SW480 (cell line): ENCODE measurements at places on chromosomes 7 and 10.

GRCh38 chr10:74047304-74047703 lies 49.4 kb downstream of the VCL start:
- DNase-seq = no peak

DNA sequence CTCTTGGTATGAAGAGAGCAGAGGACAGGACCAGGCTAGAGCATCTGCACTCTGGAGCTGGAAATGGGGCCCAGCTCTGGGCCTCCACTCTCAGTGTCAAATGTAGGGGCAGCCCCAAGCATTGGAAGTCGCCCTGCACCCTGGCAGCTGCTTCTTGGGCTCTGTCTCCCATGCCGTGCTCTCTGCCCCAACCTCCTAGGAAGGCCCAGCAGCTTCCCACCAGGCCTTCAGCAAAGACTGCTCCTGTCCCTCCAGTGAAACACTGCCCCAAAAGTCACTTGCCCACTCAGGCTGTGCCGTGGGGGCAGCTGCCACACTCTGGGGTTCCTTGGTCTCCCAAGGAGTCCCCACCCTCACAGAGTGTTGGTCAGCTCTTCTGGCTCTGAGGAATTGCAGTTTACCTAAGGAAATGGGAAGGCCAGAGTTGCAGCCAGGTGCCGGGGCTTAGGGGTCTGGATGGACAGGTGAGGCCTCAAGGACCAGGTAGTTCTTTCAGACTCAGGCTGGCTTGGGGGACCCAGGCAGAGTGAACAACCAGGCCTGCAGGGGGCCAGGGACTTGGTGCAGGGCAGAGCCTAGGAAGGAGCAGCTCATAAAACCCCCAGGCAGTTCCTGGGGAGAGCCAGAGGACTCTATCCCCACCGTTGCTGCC lies 9.4 kb upstream of the OPN4 start:
- no peak for DNase-seq

GRCh38 chr7:613442-614140 lies 93.9 kb upstream of the PDGFA start:
- no peak for DNase-seq

GRCh38 chr10:127017541-127018297 lies 112.5 kb downstream of the DOCK1 start:
- DNase-seq = peak; percentile 88

GRCh38 chr7:131900785-131901287 lies 344.4 kb upstream of the PODXL start:
- no peak for DNase-seq

DNA sequence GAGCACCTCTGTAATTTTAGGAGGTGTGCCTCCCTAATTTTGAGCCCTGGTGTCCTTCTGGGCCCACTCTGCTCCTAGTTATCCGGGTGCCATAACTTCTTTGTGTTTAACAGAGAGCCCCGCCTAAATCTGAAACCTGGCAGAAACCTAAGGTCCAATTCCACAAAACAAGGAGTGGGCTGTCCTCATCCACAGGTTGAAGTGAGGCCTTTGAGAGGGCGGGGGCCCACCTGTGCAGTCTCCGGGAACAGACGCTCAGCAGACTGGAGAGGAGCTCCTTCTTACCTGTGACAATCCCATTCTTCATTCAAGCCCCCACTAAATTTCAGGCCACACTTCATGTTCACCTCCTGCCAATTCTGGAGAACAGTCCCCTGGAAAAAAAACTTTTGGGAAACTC lies 10.9 kb downstream of the TMEM72 start:
- DNase-seq = no peak

DNA sequence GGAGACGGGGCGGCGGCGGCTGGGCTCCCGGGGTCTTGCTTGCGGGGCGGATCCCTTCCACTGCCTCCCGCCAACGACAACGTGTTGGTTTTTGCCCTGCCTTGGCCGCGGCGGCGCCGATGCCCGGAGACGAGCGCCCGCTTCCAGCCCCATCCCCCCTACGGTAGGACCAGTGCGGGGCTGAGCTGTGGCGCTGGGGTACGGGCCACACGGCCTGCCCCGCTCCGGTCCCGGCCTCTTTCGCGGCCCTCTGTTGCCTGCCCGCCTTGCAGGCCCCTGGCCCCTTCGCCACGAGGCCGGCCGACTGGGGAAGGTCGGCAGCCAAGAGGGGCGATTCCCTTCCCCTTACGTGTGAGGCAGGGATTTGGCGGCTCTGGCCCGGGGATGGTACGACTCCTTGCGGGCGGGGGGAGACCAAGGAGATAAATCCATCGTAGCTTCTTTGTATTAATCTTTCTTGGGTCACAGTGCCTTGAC lies 488 bp downstream of the EIF4H start:
- DNase-seq = peak; percentile 35

GRCh38 chr10:70462349-70462984 lies 16.1 kb upstream of the PALD1 start:
- peak; percentile 38 for DNase-seq

GRCh38 chr7:945556-946255 lies 8.8 kb downstream of the ADAP1 start:
- peak; percentile 99 for DNase-seq

DNA sequence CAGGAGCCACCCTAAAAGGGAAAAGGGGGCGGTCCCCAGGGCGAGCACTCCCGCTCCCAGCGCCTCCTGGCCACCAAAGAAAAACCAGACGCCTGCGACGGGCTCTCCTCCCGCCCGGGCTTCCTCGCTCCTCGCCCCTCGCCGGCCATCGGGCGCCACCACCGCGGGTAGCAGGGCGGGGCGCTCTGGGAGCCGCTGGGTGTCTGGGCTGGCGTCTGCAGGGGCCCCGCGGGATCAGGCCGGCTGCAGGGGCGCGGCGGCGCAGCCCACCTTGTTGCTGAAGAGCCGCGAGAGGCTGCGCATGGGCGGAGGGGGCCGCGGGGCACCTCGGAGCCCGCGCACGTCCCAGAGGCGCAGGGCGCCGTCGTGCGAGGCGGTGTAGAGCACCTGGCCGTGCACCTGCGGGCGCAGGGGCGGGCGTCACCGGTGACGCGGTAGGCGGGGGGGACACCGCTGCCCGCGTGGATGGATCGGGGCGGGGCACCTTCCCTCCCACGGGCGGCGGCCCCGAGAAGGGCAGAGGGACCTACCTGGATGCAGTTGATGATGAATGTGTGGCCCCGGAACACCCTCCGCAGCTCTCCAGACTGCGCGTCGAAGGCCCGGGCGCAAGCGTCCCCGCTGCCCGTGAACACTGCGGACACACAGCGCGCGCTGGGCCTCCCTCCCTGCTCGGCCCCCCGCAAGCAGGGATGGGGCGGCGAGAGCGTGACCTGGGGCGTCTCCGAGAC lies 28.3 kb downstream of the WDR86 start:
- no peak for DNase-seq

DNA sequence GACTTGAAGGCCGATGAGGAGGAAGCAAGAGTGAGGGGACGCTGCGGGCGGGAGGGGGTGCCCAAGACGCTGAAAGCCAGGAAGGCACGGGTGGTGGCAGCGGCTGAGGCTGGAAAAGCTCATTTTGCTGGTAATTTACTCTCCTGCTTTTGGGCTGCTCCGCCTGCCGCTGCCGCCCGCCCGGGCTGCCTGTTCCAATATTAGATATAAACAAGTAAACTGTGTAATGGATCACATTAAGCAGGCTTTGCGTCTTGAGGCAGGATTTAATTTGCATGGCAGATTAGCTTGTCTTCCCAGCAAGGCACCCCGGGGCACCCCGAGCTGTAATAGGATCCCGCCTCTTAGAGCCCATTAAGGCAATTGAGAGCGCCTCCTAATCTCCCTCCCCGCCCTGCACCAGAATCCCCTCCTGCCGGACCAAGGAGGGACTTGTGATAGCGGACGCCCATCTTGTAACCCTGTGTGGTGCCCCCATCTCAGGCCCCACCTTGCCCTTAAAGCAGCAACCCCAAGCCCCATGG lies 46.1 kb upstream of the SLF2 start:
- DNase-seq = no peak
